Cerebellum (tissue), 4 donors: ENCODE measurements at places on chromosomes 3 and 15. TPM values are rescaled to one million over a fixed set of nuclear protein-coding genes. Genes with fewer than 3 reads are reported as not detected.

DNA sequence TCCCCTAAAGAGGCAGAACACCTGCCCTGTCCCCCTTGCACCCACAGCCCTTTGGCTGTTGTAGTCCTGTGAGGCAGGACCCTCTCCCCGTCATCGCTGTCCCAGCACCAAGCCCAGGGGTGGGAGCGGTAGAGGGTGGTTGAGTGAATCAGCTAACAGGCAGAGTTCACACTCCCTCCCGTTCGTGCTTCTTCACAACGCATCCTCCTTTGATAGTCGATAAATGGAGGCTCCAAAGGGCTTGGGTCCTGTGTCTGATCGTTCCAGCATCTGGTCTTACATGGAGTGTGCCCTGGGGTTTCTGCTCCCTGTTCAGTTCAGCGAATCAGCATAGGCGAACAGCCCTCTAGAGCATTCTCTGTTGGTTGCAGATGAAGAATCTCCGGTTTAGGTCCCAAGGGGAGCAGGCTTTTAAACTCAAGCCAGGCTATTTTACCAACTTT is 820 bp upstream of the HMCES start:
- peak; percentile 12 for DNase-seq

DNA sequence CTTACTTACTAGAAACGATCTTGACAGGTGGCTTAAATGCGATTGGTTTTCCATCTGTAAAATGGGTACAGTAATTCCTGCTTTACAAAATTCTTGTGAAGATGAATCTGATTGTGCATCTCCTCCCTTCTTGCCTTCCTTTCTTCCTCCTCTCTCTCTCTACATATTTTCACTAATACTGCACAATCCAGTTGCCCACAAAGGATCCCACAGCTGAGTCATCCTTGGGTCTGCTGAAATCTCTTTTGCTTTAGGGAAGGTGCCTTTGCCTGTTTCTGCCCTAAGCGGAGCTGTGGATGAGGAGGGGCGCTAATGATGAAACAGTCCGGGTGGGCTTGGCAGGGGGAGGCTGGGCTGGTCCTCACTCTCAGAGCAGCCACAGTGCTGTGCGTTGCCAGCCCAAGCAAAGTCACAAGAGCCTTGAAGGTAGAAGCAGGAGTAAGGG is 46.1 kb downstream of the AMOTL2 start:
- DNase-seq, result no peak

DNA sequence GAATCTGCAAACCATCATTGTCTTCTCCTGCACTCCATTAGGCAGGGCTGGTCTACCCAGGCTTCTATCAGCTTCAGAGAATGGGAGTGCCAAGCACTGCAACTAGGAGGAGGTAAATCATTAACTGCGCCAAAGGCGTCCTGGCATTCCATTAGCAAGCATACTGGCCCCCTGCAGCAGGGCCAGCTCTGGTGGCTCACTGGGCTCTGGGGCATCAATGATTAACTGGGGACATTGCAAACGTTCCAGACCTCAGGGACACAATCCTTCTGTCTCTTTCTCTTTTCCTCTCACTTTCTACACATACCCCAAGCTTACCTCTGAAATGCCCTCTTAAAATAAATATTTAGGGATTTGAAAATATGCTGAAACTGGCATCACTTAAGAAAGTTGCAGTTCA is 129.0 kb downstream of the MYLK start:
- DNase-seq, result no peak

DNA sequence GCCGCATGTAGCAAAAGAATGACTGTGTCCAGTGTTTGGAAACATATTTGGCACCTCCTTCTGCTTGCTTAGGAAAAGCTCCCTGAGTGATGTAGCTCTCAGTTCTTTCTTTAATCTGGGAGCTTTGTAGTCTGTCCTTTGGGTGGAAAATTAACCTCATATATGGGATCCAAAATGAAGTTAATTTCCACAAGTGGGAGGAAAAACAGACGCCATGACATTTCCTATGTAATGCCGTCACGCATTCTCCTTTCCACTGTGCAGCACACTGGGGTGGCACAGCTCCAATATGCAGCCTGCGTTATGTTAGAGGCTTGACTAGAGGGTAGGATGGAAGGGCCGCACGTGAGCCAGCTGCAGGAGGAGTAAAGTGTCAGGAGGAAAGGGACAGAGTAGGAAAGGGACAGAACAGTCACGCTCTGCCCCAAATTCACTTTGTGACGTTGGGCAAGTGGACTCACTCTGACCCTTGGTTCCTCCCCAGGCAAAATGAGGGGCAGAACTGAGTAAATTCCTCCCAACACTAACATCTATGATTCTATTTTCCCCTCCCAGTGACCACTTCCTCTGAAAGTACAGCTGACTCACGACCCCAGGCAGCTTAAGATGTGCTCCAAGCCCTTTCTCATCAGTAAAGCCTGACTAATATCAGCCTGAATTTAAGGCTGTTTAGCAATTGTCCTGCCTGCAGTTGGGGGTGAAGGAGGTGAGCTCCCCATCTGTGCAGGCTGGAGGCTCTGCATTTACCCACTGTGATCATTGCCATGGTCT is 176.5 kb upstream of the PFN2 start:
- no peak for DNase-seq

DNA sequence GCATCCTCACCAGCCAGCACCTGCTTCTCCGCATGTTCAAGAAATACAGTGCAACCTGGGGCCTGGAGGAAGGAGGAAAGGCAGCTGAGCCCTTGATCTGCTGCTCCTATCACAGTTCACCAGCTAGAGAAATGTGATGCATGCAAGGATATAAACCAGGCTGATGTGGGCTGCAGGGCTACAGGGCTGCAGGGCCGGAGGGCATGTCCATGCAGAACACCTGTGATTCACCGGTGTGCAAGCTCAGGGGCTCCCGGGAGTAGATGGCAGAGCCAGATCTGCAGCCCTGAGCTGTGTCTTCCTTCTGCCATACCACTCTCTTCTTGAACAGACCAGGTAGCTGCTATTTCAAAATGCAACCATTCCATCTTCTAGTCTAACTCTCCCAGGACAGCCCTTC is 84.9 kb downstream of the HMG20A start:
- DNase-seq, result no peak

Gene GOLGA6L7
- not detected for total RNA-seq

DNA sequence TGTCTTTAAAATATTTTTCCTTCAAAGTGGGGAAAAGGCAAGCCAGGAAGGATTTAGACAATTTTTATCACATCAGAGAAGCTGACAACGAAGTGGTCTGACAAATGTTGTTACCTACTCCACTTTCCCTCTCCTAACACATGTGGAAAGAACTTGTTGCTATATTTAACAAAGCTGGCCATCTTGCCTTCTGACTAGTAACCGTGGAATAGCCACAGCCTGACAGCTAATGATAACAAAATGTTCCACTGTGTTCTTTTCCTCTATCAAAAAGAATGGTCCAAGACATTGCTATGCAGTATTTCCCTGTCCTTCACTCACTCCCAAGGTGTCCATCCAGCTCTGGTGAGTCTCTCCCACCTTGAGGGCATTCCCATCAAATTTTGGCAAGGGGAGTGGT is 481.4 kb upstream of the THBS1 start:
- no peak for DNase-seq
